ENCODE measurements at places on chromosomes 6 and 20.

DNA sequence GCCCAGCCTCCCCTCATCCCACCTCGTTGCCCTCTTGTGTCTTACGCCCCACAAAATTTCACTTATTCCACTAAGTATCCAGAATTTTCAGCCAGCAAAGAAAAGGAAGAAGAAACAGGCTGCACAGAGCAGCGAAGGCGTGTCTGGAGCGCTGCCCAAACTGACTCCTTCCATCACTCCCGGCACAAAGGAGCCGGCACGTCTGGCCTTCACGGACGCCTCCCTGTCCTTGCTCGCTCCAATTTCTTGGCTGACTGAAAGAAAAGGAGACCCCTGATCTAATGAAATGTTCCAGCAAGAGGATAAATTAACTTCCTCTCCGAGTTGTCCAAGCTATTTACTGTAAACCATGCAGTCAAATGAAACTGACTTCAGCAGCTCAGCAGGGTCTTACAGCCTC lies 152.3 kb upstream of the CDH4 start:
- DNase-seq = no peak

DNA sequence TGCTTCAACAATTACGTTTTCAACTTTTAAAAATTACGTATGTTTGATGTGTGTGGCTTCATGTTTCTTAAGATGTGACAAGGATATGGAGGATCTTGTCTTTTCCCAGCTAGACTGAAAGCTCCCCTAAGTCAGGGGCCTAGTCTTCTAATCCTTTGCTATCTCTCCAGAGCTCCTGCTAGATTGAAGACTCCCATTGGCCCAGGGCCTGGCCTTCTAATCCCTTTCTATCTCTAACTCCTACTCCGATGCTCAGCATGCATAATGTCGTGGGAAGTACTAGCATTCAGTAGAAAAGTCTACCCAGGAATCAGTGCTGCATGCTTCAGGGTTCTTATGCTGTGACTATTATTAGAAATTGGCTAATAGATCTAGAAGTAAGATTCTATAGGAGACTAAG lies 144.8 kb upstream of the SUPT3H start:
- DNase-seq = no peak

DNA sequence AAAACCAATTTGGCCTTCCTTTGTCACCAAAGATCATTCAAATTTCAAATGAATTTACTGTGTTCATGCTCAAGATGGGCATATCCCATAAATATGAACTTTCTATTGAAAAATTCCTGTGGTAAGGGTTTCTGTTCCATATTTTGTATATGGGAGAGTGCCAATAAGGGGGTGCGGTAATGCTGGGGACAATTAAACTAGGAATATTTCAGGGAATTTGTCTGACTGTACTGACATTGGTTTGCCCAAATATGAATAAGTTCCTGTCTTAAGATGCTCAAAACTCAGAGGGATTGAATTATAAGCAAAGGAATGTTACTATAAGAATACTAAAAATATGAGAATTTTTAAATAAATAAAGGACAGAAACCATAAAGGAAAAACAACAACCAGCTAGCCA lies 553.0 kb upstream of the MARCKS start:
- no peak for DNase-seq

DNA sequence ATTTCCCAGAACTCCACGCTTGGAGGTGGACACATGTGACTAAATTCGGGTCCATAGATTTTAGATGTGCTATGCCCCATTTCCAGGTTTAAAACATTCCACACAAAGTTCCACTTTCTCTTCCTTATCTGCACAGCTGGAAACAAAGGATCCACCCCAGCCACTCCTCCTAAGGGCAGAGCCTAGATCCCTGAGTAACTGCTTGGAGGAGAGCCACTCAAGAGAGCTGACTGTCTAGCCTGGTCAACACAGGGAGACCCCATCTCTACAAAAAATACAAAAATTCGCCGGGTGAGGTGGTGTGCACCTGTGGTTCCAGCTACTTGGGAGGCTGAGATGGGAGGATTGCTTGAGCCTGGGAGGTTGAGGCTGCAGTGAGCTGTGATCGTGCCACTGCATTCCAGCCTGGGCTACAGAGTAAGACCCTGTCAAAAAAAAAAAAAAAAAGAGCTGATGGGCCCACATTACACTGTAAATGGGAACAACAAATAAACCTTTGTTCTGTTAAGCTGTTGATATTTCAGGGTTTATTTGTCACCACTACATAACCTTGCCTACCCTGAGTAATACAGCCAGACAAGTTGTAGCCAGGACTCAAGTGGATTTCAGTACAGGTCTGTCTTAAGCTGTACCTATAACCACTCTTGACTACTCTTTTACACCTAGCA lies 25.8 kb upstream of the SNRPC start:
- no peak for DNase-seq

- DNase-seq = no peak
These were observed 3.4 kb upstream of the HELZ2 start for GRCh38 chr20:63577317-63577894.

Data from activated CD4-positive, alpha-beta T cell treated with anti-CD3 and anti-CD28 coated beads, Interleukin-2, amount 50 U/mL, for 24 hours (primary cell).